ENCODE measurements at places on chromosomes 1 and 21.

DNA sequence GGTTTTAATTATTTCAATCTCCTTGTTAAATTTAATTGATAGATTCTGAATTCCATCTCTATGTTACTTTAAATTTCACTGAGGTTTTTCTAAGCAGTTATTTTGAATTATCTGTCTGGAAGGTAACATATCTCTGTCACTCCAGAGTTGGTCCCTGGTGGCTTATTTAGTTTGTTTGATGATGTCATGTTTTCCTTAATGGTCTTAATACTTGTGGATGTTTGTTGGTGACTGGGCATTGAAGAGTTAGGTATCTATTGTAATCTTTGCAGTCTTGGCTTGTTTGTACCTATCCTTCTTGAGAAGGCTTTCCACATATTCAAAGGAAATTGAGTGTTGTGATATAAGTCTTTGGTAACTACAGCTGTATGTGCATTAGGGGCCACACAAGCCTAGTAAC lies 810.0 kb upstream of the NEGR1 start:
- no peak for DNase-seq

DNA sequence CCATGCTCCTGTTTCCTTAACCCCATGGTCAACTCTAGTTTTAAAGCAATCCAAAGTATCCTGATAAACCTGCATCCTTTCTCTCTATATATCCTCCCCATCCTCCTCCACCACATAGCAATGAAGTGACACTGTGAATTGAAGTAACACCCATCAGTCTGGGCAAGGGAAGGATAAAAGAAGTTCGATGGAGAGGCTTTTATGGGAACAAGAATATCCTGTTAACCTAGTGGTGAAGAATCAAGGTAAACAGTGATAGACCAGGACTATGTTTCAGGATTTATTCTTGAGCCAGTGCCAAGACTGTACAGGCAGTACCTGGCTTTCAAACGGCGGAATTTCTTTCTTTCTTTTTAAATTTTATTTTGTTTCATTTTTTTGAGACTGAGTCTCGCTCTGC lies 17.6 kb downstream of the RABIF start:
- no peak for DNase-seq

DNA sequence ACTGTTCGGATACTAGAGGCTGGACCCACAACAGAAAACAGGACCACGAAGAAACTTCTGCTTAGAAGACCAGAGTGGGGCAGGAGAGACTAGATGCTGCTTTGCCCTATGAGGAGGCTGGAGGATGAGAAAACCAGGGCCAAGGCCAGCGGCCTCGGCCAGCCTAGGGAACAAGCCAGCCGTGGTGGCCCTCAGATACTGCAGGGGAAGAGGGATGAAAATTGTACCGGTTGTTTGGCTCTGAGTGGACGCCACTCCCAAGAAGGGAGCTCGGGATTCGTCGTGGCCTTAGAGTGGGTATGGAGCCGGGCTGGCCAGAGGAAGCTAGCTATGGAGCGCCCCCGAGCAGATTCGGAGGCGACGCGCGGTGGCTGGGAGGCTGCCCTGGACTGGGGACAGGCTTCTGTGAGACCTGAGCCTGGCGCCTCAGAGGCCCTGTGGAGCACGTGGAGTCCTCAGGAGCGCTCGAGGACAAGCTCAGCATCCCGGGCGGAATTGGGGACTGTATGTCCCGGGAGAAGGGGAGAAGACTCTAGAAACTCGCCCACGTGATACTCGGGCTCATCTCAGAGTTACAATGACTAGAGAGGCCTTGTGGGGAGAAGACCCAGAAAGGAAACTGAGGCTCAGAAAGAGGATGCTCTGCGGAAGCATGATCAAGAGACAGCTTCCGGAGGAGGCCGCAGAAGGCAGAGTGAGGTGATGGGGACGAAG lies 2.8 kb downstream of the PRRX1 start:
- DNase-seq = no peak

GRCh38 chr1:88973520-88974137 lies 18.8 kb downstream of the KYAT3 start:
- DNase-seq = peak; percentile 3

DNA sequence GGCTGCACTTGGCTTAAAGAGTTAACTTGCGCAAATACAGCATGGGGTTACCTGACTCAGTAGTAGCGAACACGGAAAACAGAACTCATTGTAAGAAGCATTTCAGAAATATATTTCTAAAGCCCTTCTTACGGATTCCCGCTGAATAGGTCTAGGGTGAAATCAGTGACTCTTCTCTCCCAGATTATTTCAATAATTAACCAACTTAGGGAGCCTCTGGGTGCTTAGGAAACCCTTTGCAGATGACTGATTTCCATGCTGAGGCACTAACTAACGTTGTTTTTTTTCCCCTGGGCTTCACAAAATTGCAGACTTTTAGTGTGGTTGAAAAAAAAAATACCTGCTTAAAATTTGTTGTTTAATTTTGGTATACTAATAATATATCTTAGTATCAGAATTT lies 40.3 kb downstream of the BTG3 start:
- no peak for DNase-seq

GRCh38 chr1:11365744-11366387 lies 92.9 kb downstream of the UBIAD1 start:
- DNase-seq = no peak

- DNase-seq = no peak
These were observed 42.9 kb upstream of the CD2 start for GRCh38 chr1:116711263-116711840.

- DNase-seq = no peak
These were observed 14.8 kb upstream of the COL11A1 start for GRCh38 chr1:103122983-103123720.

DNA sequence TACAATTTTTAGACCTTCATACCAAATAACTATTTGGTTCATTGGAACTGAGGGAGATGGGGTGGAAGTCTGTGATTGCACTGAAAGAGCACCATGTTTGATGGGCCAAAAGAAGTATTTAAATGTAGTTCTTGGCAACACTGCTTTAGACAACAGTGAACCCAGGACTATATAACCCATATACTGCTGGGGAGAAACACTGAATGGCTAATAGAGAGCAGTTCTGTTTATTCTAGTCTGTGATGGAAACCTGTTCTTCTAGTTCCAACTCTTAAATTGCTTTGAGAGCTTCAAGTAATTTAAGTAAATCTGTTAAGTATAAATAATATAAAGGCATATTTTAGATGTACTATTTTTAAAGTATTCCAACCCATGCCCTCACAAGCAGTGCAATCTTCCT lies 96.3 kb downstream of the NIBAN1 start:
- DNase-seq = no peak

DNA sequence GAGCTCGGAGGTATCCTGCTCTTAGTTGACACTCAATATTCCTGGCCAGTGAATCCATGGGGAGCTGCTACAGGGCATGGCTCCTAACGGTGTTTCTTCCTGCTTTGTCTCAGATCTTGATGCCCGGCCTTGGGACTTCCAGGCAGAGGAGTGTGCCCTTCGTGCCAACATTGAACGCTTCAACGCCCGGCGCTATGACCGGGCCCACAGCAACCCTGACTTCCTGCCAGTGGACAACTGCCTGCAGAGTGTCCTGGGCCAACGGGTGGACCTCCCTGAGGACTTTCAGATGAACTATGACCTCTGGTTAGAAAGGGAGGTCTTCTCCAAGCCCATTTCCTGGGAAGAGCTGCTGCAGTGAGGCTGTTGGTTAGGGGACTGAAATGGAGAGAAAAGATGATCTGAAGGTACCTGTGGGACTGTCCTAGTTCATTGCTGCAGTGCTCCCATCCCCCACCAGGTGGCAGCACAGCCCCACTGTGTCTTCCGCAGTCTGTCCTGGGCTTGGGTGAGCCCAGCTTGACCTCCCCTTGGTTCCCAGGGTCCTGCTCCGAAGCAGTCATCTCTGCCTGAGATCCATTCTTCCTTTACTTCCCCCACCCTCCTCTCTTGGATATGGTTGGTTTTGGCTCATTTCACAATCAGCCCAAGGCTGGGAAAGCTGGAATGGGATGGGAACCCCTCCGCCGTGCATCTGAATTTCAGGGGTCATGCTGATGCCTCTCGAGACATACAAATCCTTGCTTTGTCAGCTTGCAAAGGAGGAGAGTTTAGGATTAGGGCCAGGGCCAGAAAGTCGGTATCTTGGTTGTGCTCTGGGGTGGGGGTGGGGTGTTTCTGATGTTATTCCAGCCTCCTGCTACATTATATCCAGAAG lies 16.7 kb downstream of the ALX3 start:
- DNase-seq = peak; percentile 5

DNA sequence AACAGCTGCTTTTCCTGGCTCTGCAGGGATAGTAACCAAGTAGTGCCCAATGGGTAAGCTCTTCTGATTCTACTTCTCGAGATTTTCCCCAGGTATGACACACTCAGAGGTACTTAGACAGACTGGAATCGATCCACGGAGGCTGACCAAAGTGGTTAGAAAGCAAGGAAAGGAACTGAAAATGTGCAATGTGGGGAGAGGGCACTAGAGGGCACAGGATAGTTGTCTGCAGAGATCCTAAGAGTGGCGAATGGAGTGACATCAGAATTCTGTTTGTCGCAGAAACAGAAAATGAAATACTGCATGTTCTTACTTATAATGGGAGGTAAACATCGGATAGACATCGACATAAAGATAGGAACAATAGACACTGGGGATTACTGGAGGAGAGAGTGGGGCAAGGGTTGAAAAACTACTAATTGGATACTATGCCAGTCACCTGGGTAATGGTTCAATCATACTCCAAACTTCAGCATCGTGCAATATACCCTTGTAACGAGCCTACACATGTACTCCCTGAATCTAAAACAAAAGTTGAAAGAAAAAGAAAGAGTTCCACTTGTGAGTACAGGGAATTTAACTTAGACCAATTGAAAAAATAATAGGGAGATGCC lies 23.3 kb downstream of the CYP2J2 start:
- peak; percentile 36 for DNase-seq

DNA sequence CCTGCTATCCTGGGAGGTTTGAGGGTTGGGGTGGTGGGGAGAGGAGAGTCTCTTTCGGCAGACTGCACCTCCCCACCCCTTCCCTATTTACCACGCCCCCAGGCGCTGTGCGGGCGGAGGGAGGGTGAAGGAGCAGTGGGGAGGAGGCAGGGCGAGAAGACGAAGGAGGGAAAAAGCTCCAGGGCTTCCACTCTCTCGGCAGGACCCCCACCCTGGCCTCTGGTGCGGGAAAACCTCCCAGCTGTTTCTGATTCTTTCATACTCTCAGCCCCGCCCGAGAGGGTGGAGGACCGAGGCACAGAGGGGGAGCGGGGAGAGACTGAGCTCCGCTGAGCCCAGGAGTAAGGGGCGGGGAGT lies 866 bp upstream of the WNT2B start:
- no peak for DNase-seq

GRCh38 chr1:18795002-18795689 lies 64.3 kb downstream of the TAS1R2 start:
- DNase-seq = no peak

- no peak for DNase-seq
These were observed 4.7 kb downstream of the GPR137B start for GRCh38 chr1:236147068-236147467.

DNA sequence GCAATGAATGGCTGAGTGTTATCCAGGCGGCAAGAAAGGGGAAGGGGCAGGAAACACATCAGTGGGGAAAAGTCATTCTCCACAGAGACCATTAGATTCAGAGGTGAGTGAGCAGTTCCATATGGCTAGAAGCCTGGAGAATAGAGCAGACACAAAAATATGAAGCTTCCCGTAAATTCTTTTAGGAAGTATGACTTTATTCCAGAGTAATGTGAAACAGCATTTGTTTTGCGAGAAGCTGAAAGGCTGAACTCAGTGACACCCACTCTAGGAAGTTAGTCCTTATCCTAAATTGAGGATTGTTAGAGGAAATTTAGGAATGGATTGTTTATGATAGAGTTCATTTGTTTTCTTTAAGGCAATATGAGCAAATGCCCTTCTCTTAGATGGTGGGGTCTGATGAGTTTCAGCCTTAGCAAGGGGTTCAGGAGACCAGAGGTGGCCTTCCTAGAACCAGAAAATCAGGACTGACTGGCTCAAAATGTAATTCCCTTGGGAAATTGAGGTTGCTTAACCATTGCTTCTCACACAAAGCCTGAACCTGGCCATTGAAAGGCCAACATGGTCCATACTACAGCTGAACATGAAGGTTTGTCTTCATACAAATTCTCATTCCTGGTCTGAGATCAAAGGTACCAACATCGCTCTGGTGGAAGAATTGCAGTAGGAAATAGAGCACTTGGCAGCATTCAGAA lies 167.5 kb downstream of the TPR start:
- DNase-seq = no peak

GRCh38 chr1:165683848-165684485 lies 14.4 kb downstream of the ALDH9A1 start:
- DNase-seq = no peak

- peak; percentile 9 for DNase-seq
These were observed 65.3 kb downstream of the ZNF697 start for GRCh38 chr1:119582801-119583200.

DNA sequence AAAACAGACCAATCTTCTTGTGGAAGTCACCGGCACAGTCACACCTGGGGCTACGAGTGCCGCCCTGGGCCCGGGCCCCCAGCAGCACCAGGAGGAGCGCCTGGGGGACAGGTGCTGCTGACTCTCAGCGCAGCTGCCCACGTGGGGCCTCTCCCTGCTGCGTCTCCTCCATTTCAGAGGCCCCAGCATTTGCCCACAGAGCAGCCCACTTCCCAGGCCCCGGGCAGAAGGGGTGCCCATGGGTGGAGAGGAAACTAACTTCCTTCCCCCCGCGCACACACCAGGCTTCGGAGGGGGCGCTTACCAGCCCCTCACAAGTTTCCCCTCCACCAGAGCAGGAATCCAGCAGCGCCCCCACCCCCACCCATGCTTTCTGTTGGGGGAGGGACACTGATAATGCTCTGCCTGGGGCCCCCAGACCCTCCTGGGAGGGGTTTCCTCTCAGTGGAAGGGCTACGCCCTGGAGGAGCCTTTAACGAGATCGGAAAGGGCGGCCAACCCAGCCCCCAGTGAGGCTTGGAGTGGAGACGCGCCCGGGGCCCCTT lies 440 bp downstream of the TNFRSF25 start:
- no peak for DNase-seq

GRCh38 chr1:169914531-169914930 lies 20.8 kb upstream of the SCYL3 start:
- no peak for DNase-seq

DNA sequence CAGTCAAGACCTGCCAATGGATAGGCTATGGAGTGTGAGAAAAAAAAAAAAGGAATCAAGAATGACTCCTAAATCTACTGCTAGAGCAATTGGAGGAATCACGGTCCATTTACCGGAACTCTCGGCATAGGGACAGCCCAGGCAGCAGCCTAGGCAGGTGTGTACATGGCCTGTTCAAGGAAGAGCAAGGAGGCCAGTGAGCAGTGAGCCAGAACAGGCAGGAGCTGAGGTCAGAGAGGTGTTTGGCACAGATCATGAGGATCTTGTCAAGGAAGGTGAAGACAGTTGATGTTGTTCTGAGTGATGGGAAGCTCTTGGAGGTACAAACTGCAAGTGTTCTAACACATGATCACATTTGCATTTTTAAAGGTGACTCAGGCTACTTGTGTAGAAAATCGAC lies 40.6 kb upstream of the HHAT start:
- DNase-seq = no peak

- DNase-seq = no peak
These were observed 69.7 kb downstream of the CD46 start for GRCh38 chr1:207821464-207822045.

GRCh38 chr1:226532553-226532952 lies 16.0 kb upstream of the STUM start:
- DNase-seq = no peak

- no peak for DNase-seq
These were observed 10.2 kb downstream of the AGTRAP start for GRCh38 chr1:11746092-11746491.

All from NCI-H748 treated with DMSO at 0.1 percent for 48 hours (cell line).